Epithelial cell of alveolus of lung (primary cell): ENCODE measurements at places on chromosomes 11 and 22. TPM values are rescaled to one million over a fixed set of nuclear protein-coding genes. Genes with fewer than 3 reads are reported as not detected.

MRGPRE gene
- not detected in 2 replicates for total RNA-seq

HORMAD2 gene
- total RNA-seq: not detected in 2 replicates

HPX gene
- 1.4 TPM in 1 of 2 replicates, not detected in the other for total RNA-seq

LRRC4C gene
- 0.52 and 0.72 TPM in 2 replicates for total RNA-seq

ADAMTS8 gene
- total RNA-seq: under 0.01 and 3.8 TPM in 2 replicates

ATXN10 gene
- total RNA-seq: 63.0 and 129 TPM in 2 replicates

CRYBB2 gene
- total RNA-seq: not detected in 2 replicates

DDT gene
- 135 and 140 TPM in 2 replicates for total RNA-seq

C1QTNF5 gene
- total RNA-seq: 11.9 and 37.4 TPM in 2 replicates

SHANK3 gene
- total RNA-seq: 1.2 and 4.2 TPM in 2 replicates

FAM168A gene
- total RNA-seq: 23.7 and 32.3 TPM in 2 replicates

ADM2 gene
- 0.72 and 8.8 TPM in 2 replicates for total RNA-seq

GAB4 gene
- not detected in 2 replicates for total RNA-seq

MIAT gene
- total RNA-seq: 0.39 and 0.80 TPM in 2 replicates

CCDC89 gene
- 2.7 and 2.8 TPM in 2 replicates for total RNA-seq

CD3D gene
- not detected in 2 replicates for total RNA-seq

CASP5 gene
- not detected in 2 replicates for total RNA-seq

OR5AK2 gene
- total RNA-seq: not detected in 2 replicates

DNAJB13 gene
- not detected in 2 replicates for total RNA-seq

SLC5A12 gene
- total RNA-seq: not detected in 2 replicates

DNAJC24 gene
- total RNA-seq: 5.8 and 11.9 TPM in 2 replicates

PVALB gene
- total RNA-seq: not detected in 2 replicates

AMPD3 gene
- total RNA-seq: 6.4 and 10.2 TPM in 2 replicates

OR8D1 gene
- under 0.01 TPM in 1 of 2 replicates, not detected in the other for total RNA-seq

ZC3H12C gene
- total RNA-seq: 7.3 and 20.3 TPM in 2 replicates

CKAP5 gene
- 37.5 and 50.0 TPM in 2 replicates for total RNA-seq

POTEH gene
- total RNA-seq: not detected in 2 replicates

THOC5 gene
- 29.1 and 40.3 TPM in 2 replicates for total RNA-seq

TPH1 gene
- total RNA-seq: under 0.01 TPM in 2 replicates

DNHD1 gene
- 1.3 and 6.2 TPM in 2 replicates for total RNA-seq

PNPLA5 gene
- not detected in 2 replicates for total RNA-seq

SLC22A12 gene
- not detected in 2 replicates for total RNA-seq
